ENCODE measurements at places on chromosomes 12 and 14. TPM values are rescaled to one million over a fixed set of nuclear protein-coding genes. Genes with fewer than 3 reads are reported as not detected.

DNA sequence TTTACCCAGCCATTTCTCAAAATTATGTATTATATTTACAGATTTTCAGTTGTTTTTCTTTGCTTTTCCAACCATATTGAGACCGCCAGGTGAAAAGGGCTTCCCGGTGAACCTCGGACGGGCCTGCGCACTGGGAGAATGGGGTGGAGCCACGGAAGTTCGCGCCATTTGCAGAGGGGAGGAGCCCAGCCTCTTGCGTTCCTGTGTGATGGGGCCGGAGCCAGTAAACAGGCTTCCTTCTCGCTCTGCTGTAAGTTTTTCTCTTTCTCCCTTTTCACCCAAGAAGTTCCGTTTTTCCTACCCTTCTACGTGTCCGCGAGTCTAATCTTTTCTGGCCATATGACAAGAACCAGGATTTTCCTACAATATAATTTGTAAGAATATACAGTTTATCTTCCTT, 1108.8 kb upstream of the SEL1L start:
- peak; percentile 41 for DNase-seq

GRCh38 chr14:102140027-102140749, 491 bp downstream of the WDR20 start:
- peak; percentile 55 for DNase-seq

DNA sequence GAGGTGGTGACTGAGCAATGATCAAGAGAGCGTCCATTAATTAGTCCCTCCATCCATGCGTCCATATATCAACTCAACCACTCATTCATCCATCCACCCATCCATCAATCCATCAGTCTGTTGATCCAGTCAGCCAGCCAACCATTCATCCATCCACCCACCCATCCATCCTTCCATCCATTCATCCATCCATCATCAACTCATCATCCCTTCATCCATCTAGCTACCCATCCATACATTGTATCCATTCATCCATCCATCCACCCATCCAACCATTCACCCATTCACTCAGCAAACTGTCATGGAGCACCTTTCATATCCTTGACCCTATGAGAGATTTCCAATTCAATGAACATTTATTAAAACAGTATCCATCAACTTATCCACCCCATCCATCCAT, 28.1 kb downstream of the MAP1LC3B2 start:
- no peak for DNase-seq

The E2F7 gene
- 9.9 TPM for total RNA-seq

DNA sequence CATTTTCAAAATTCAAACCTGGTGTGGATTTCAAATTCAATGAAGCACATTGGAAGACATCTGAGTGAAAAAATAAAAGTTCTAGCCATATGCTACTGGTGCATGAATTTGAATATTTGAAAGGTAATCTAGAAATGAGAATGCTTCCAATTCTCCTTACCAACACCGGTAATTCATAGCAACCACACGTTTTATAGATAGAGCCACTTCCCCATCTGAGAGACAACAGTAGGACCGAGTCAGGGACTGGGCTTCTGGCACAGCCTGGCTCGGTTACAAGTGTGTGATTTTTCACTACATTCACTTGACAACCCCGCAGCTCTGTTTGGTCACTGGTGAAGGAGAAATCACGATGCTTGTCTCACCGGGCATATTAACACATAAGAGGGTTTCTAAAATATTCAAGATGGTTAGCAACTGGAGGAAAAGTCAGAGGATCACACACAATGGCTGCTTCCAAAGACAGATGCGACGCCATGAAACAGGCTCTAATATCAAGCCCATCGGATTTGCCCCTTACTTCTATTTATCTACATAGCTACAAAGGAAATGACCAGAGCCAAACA, 86.5 kb upstream of the FOXN3 start:
- DNase-seq, result no peak

GRCh38 chr12:69196302-69197288, 42.8 kb upstream of the CPSF6 start:
- DNase-seq, result no peak

DNA sequence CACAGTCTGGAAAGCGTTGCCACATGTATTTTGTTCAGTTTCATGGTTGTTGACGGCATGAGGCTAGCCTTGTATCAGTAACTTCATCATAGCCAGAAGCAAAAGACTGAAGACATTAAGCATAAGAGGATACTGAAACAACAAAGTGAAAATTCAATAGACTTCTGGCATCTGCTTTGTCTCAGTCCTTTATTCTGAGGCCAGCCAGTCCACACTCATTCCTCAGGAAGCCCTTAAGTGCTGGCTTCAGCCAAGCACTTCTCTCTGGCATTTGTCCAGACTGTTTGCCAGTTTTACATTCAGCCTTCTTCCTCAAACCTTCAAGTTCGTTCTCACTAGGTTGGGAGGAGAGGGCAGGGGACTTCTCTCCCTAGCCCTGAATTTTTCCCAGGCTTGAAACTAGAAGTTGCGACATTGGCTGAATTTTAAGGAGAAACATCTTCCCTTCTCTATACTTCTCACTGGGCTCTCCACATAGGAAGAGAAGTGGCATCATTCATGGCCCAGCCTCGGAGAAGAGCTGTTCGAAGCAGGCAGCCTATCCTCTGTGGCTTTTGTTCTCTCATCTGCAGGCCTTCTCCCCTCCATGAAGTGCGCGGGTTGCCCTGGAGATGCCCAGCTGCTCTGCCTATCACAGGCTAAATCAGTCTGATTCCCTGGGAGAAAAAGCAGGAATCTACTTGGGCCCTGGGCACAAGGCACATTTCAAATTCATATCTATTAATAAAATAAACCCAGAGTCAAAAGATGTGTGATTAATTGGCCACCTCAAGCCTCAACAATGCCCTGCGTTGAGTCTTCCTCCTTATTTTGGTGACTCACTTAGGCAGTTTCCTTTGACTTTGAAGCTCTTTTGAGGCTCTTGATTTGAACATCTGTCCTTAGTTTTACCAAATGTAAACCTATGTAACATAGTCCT, 130.9 kb upstream of the PLEKHA5 start:
- no peak for DNase-seq

DNA sequence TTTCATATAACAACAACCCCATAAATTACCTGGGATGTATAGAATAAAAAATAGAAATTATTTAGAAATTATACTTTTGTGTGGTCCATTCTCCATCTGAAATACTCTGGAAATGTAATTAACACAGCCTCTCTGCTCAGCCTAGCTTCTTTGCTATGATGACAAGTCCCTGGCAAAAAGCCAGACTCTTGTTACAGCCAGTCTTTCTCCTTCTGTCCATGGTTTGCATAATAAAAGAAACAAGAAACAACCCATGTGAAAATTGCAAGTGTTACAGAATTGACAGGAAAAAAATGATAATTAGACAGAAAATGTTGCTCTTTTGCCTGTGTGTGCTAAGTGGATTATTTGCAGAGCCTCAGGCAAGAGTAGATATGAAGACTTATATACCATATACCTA, 61.3 kb downstream of the C12orf50 start:
- no peak for DNase-seq

Measured in activated naive CD4-positive, alpha-beta T cell treated with anti-CD3 and anti-CD28 coated beads for 36 hours (primary cell).